ENCODE measurements at places on chromosomes 3 and 15. TPM values are rescaled to one million over a fixed set of nuclear protein-coding genes. Genes with fewer than 3 reads are reported as not detected.

DNA sequence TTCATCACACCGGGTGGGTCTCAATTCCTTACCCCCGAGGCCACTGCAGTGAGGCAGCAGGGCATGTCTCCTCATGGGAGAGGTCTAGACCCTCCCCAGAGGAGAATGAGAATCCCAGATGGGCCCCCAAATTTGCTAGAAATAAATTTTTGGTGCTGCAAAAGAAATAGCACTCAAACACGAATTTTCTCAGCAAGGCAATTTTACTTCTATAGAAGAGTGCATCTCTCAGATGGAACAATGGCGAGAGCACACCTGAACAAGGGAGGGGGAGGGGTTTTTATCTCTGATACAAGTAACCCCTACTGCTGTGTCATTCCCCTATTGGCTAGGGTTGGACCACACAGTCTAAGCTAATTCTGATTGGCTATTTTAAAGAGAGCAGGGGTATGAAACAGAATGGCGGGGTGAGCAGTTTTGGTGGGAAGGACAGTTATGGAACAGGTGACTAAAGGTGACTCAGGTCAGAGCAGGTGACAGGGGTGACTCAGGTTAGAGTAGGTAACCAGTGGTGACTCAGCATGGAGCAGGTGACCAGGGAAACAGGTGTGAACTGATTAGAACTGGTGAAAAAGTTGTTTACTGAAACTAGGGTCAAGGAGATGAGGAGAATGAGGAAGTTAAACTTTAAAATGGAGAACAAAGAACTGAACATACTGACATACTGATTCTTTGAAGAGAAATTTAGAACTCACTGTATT is 93.0 kb upstream of the WNT7A start:
- no peaks in the 10 kb centered on the region for H3K36me3 ChIP-seq
- no peak overlapping the region for H3K27ac ChIP-seq
- no peak overlapping the region for H3K4me3 ChIP-seq
- H3K27me3 ChIP-seq: no peaks in the 10 kb centered on the region
- no peaks in the 10 kb centered on the region for H3K4me1 ChIP-seq
- no peak for DNase-seq

GRCh38 chr3:157063926-157064325 is 96.0 kb downstream of the CCNL1 start:
- peak; percentile 49 for DNase-seq
- H3K27ac ChIP-seq: no peak overlapping the region
- no peaks in the 10 kb centered on the region for H3K27me3 ChIP-seq
- no peak overlapping the region for H3K4me3 ChIP-seq
- H3K4me1 ChIP-seq: no peaks in the 10 kb centered on the region
- H3K36me3 ChIP-seq: no peaks in the 10 kb centered on the region

- H3K4me3 ChIP-seq: no peak overlapping the region
- H3K27ac ChIP-seq: no peak overlapping the region
- DNase-seq: no peak
- H3K4me1 ChIP-seq: peaks cover 20% of the 10 kb centered on the region
- H3K36me3 ChIP-seq: no peaks in the 10 kb centered on the region
Observed at GRCh38 chr3:190320594-190321362, 1.5 kb downstream of the CLDN1 start.

Gene B4GALT4
- 5.5 TPM for total RNA-seq

Gene RLBP1
- not detected for total RNA-seq

DNA sequence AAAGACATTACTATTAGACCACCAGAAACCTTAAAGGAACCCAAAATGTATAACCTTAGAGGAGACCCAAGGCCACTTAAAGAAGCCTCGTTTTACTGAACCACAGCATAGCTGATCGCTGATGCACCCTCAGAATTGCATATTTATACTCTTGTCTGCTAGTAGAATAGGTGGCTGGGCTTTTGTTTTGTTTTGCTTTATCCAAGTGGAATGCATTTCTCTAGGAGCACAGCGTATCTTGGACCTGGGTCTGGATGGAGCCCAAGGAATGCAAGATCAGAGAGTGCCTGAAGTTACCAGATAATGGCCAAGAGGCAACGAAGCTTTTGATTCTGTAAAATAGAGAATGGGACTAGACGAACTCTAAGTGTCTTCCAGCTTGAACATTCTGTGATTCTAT is 129.2 kb upstream of the COL8A1 start:
- DNase-seq: no peak
- no peaks in the 10 kb centered on the region for H3K4me1 ChIP-seq
- no peaks in the 10 kb centered on the region for H3K36me3 ChIP-seq

DNA sequence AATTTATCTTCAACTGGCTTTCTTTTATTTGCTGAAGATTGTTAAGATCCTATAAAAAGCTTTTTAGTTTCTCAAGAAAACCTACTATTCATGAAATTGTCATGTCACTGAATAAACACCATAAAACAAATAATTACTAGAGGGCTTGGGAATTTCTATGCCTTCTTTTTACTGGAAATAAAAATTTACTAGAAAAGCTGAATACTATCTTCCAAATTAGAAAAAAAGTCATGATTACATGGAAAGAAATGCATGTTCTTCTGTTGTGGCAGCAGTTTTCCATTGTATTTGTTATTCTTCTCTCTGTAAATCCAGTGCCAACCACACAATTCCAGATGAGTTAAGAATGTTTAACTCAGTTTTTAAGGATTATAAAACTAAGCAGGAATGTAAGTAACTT is 153.8 kb downstream of the RAP2B start:
- H3K36me3 ChIP-seq: no peaks in the 10 kb centered on the region
- peaks cover 6% of the 10 kb centered on the region for H3K4me1 ChIP-seq
- no peak overlapping the region for H3K27ac ChIP-seq
- H3K27me3 ChIP-seq: no peaks in the 10 kb centered on the region
- no peak for DNase-seq

Data from stomach (tissue), 19 donors.